Activated T-cell treated with anti-CD3 and anti-CD28 coated beads, Interleukin-2, amount 50 U/mL, for 4 hours (primary cell): ENCODE measurements at places on chromosomes 11 and 22.

- peak; percentile 54 for DNase-seq
Measured at GRCh38 chr22:45284705-45285262, at the start of gene UPK3A. Gene UPK3A (plus strand): TSS chr22:45284949. CDS start chr22:45285014, 65 bp downstream.

DNA sequence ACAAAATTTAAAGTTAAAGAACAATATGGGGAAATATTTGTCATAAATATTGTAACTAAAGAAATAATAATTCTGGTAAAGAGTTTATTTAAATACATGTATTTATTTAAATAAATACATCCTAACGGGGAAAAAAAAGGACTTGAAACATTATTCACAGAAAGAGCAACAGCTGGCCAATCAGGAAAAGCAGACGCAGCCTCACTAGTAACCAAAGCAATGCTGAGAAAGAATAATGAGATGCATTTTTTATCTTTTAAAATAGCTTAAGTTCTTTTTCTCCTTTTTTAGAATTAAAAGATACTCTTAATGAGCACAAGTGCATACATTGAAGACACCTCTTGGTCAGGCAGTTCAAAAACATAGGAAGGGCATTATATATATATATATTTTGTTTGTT lies 2.6 kb upstream of the LTO1 start:
- DNase-seq = no peak

- no peak for DNase-seq
Measured at GRCh38 chr22:46052801-46053562, 76.0 kb upstream of the WNT7B start.

DNA sequence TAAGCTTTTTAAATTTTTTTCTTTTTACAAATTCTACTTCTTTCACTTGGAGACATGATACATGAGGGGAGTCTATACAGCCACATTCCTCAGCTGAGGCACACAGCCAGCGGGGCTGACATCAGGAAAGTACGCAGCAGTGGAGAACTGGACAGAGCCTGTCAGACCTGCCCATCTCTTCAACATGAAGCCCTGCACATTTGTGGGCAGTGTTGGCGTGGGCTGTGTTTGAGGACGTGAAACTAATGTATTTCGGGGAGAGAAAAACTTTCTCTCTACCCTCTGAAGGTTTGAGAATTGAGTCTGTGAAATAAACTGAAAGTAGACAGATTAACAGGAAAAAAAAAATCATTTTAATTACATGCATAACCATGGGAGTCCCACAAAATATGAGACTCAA lies 84.8 kb upstream of the HTATIP2 start:
- DNase-seq = no peak

DNA sequence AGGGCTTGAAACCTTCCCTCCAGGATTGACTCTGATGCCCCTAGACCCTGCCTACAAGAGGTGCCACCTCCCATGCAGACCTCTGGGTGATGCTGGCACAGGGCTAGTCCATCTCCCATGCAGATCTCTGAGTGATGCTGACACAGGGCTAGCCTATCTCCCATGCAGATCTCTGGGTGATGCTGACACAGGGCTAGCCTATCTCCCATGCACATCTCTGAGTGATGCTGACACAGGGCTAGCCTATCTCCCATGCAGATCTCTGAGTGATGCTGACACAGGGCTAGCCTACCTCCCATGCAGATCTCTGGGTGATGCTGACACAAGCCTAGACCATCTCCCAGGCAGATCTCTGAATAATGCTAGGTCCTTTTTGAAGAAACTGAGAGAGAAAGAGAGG lies 321.7 kb downstream of the NTM start:
- DNase-seq = no peak

- DNase-seq = no peak
Measured at GRCh38 chr11:7595016-7595866, 78.1 kb downstream of the CYB5R2 start.

GRCh38 chr22:39809772-39810557 lies 83.6 kb downstream of the ENTHD1 start:
- DNase-seq = no peak

- no peak for DNase-seq
Measured at GRCh38 chr22:43852573-43853327, 9.6 kb downstream of the SULT4A1 start.

- no peak for DNase-seq
Measured at GRCh38 chr11:78560826-78561484, 13.7 kb downstream of the NARS2 start.

DNA sequence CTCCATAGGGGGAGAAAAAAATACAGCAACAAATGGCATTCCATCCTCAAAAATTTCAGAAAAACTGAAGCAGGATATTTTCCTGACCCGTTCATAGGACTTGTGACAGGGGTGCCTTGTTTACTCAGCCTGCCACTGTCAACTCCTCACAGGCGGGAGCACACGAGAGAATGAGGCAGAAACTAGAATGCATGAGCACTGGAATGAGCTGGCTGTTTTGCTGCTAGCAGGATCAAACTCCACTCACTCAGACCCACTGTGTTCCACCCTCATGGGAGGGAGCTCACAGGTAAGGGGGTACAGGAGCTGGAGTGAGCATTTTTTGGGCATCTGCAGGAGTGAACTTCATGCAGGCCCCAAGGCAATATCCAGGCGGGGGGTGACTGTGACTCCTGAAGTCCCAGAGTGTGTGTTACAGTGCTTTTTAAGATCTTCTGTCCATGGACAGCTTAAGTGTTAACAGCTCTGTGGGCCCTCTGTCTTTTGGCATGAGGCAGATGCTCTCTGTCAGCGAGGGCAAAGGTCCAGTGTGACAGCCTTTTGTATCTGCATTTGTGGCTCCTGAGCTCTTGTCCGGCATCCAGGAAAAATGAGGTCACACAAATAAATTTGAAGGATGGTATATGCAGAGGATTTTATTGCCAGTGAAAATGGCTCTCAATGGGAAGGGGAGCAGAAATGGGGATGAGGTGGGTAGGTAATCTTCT lies 905.7 kb upstream of the TENM4 start:
- no peak for DNase-seq

DNA sequence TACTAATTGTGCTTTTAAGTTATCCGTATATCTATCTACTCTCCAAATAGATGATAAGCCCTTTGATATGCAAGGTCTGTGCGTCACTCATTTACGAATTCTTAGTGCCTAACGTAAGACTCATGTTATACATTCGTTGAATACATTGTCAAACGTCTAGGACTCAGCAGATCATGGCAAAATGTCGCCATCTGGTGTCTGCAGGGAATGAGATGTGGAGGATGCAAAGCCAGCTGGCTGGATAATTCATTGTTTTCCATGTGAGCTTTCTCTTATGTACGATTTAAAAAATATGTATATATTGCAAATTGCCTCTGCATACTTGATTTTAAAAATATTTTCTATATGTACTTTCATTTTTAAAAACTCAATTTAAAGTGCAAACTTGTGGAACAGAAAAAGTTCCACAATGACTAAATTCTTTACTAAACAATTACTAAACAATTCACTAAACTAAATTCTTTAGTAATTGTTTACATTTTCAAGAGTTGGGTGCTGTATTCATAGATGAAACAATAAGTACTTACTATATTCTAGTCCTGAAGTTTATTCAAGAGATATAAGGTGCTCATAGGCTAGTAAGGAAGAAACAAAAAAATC lies 33.8 kb downstream of the ZNF202 start:
- DNase-seq = peak; percentile 50

- DNase-seq = no peak
Measured at GRCh38 chr11:11178671-11179638, 174.1 kb downstream of the CSNK2A3 start.

GRCh38 chr11:125337836-125338834 lies 157.9 kb downstream of the FEZ1 start:
- DNase-seq = no peak

DNA sequence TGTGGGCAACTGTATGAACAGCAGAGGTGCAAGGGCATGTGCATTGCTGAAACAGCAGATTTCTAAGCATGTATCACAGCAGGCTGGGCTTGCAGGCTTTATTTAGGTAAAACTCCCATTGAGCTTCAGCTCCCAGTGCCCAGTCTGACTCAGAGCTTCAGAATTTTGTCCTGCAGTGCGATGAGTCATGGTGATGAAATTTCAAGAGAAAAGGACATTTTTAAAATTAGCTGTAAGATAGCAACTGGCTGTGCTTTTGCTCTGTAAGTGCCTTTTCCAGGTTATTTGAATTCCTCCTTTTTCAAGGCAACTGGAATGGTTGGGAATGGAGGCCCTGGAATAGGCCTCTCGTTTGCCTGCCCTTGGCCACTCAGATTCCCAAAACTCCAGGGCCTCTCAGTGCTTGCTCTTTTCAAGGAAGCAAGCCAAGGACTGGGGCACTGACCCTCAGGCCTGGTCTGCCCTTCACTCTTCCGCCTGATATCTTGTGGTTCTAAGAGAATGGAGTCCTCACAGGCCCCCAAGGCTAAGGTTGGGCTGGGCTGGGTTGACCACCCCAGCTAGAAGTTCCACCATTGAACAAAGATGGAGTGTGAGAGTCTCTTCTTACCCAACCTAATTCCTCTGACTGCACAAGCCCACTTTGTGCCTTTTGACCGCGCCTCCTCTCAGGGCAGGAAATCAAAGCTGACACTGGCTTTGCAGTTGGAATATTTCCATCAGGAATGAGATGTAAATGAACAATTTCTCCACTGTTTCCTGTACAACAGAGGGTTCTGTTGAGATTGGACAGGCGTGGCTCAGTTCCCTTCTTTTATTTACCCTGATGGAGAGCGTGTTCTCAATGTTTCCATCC lies 59.5 kb upstream of the PRSS23 start:
- DNase-seq = no peak

DNA sequence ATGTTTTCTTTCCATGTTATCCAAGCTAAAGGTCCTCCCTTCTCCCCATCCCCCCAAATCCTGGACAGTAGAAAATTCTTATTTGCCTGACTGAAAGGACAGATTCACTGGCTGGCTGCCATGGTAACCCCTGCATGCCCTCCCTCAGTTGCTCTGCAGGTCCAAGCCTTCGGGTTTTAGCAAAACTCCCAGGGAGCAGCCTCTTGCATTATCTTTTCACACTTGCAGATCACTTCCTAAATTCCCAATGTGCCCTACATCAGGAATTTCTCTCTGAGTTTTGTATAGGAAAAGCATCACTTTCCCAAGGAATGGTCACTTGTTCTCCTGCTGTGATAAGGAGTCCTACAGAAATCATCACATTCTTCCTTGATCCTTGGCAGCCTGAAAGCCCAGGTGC lies 75.0 kb upstream of the TENM4 start:
- DNase-seq = no peak

- no peak for DNase-seq
Measured at GRCh38 chr11:63944987-63945386, 6.2 kb downstream of the NAA40 start.

DNA sequence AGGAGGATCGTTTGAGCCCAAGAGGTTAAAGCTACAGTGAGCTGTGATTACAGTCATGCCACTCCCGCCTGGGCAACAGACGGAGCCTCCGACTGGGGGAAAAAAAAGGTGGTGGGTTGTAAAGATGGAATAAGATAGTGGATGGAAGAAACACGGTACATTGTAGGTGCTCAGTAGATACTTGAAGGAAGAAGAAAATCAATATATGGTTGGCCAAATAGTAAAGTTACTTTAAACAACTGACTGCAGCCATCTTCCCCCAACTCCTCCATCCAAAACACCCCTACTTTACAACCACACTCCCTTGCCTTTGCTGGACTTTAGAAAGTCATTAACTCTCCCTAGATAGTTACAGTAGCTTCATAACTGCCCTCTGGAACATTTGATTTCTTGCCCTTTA lies 2.5 kb upstream of the NUP98 start:
- no peak for DNase-seq

DNA sequence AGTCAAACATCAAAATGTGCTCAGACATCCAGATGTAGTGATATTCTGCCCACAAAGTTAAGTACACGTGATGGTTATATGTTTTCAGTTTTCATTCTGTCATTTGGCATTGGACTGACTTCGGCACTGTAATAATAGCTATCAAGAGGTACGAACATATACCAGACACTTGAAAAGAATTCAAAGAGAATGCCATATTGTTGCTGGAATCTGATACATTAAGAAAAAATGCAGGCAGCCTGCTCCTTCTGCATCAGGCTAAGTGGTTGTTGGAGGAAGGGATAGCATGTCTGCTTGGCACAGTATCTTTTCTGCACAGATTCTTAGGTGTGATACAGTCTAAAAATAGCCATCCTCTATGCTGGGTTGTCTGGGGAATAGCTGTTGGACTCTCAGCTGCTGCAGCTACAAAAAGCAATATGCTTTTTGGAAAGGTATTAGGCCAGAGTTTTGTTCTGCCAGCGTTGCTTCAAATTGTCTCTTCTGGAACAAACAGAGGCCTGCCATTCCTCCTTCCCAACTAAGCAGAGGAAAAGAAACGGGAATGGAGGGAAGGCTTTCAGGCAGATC lies 892.6 kb downstream of the TBC1D22A start:
- DNase-seq = no peak

DNA sequence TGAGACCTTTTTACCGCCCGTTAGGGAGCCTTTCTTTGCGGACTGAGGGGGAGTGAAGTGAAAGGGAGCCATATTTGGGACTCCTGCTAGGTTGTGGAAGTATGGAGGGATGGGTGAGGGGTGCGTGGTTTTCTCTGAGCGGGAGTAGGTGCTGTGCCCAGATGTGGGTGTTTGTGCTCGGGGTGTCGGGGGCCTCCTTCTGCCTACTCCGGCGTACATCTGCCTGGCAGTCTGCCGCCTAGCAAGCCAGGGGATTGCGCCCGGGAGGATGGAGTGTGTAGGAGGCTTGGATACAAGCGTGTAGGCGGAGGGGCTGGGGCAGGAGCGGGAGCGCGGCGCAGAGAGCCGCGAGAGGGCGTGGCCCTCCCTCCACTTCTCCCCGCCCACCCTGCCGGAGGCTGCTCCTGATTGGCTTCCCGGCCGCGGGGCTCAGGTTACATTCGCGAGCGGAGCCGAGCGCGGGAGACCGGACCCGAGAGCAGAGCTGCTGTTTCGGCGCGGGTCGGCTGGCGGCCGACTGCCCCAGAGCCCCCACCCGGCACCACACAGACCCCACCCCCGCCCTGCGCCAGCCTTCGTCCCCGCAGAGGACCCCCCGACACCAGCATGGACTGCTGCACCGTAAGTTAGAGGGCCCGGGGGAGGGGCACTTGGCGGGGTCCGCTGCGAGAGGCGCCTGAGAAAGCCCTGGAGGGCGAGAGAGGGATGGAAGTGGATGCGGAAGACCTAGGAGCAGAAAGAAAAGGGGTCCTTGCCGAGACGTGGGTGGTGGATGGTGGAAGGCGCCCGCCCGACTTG lies at the start of gene NRGN:
Gene NRGN, plus strand, starts transcription at position 464 of the 798 bp plus-strand sequence. Its CDS starts 143 bp downstream, at position 607.
- DNase-seq = peak; percentile 80

DNA sequence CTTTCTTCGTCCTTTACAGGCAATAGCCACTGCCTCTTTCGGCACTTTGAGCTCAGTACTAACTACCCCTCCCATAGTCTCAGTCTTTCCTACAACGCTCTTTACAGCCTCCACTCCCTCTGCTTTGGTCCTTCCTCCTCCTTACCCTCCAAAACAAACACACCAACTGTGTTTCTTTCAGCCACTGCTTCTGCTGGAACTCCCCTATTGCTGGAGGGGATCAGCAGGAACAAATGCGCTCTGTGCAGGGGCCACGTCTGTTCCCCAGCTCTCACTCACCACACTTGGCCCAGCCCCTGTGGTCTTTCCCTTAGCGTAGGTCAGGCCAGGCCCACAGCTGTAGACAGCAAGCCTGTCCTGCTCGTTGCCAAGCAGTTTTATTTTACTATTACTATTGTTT lies 42.3 kb downstream of the PC start:
- DNase-seq = no peak

- DNase-seq = no peak
Measured at GRCh38 chr22:41485033-41485432, 16.1 kb downstream of the ACO2 start.

GRCh38 chr11:103619938-103620337 lies 416.5 kb upstream of the DDI1 start:
- no peak for DNase-seq

- no peak for DNase-seq
Measured at GRCh38 chr11:109106151-109106906, 315.7 kb upstream of the C11orf87 start.

GRCh38 chr11:21807350-21807749 lies 385.5 kb upstream of the ANO5 start:
- DNase-seq = no peak
